Caco-2 (cell line): ENCODE measurements at places on chromosomes 12 and 14.
A peak's percentile ranks its signal among the peaks of the same experiment; 100 is the strongest.

GRCh38 chr12:32284561-32284960, 114.8 kb upstream of the FGD4 start:
- DNase-seq: no peak

GRCh38 chr12:114998118-114998749, 314.3 kb upstream of the TBX3 start:
- no peak for DNase-seq

GRCh38 chr12:27506645-27507189, 17.3 kb upstream of the PPFIBP1 start:
- no peak for DNase-seq

- DNase-seq: no peak
Measured at GRCh38 chr12:43964033-43964432, 128.2 kb downstream of the TMEM117 start.

DNA sequence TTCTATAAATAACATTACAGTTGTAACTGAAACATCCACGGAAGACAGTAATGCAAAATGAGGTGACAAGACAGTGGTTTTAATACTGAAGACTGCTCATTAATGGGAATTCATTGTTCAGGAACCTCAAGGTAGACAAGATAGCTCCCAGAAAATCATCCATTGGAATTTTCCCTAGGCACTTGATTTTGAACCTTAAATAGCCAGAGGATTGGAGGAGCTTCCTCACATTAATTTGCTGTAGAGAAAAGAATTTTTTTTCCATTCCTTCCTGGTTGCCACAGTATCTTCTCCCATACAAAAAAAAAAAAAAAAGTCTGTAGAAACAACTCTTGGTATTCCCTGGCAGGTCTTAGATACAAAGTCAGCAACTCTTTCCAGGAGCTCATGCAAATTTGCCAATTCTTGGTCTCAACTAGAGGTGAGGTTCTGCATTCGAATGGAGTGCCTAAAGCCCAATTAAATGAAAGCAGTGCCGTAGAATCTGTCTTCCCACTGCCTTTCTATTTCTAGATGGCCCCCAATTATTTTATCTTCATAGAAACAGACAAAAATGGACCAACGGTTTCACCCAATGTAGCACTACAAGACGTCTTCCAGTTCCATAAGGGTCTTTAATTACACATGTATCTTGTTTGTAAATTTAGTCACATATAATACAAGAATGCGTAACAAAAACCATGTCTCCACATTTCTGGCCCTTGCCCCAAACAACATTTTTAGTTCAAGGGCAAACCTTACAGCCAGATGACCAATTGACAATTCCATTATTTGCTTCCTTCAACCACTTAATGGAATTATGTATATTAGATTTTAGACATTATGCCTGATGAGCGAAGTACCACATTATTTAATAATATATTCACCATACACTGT, 13.5 kb downstream of the SLC38A2 start:
- no peak for DNase-seq

GRCh38 chr14:99769123-99769522, 24.1 kb upstream of the EML1 start:
- DNase-seq: no peak

DNA sequence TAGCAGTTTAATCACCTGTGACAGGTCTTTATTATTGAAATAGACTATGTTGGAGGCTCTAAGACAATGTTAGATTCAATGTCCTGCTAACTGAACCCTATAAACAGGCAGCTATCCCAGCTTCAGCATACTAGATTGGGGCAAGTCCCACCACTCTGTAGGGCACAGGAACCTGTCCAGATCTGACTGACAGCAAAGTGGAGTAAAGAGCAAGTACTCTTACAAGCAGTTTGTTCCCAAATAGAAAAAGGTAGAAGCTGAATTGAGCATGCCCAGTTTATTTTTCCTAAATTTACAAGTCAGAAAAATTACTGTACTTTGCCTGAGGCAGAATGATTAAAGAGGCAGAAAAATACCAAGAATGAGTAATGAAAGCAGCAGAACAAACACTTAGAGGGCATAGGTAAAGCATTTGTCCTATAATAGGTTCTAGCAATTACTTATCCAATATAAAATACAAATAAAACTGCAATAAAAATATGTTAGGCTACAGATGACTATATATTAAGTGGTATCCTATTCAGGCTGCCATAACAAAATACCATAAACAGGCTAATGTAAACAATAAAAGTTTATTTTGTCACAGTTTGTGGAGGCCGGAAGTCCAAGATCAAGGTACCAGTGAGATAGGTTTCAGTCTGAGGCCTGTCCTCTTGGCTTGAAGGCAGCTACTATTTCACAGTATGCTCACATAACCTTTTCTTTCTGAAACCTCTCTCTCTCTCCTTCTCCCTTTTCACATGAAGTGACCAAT, 868.2 kb downstream of the C12orf50 start:
- DNase-seq: no peak

DNA sequence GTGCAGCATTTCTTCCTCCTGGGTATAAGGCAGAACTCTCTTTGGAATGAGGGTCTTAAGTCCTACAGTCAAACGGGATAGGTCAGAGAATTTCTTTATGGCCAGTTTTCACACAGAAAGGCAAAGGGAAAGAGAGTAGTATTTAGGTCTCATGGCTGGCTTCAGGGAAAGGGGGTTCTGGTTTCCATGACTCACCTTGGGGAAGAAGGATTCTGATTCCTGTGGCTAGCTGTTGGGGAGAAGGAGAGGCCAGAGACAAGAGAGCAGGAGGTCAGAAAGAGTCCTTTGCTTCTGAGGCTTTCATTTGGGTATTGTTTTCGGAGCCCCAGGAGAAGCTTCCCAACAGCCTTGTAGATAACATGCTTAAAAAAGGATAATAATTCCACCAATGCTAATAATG, 332.5 kb downstream of the NPAS3 start:
- no peak for DNase-seq

- no peak for DNase-seq
Measured at GRCh38 chr14:81157431-81157830, 63.3 kb downstream of the GTF2A1 start.

- no peak for DNase-seq
Measured at GRCh38 chr12:88453323-88453722, 126.9 kb downstream of the KITLG start.

GRCh38 chr12:130646716-130647370, 69.3 kb downstream of the RIMBP2 start:
- DNase-seq: no peak

GRCh38 chr14:95468448-95469133, 47.9 kb downstream of the SYNE3 start:
- peak; percentile 94 for DNase-seq

DNA sequence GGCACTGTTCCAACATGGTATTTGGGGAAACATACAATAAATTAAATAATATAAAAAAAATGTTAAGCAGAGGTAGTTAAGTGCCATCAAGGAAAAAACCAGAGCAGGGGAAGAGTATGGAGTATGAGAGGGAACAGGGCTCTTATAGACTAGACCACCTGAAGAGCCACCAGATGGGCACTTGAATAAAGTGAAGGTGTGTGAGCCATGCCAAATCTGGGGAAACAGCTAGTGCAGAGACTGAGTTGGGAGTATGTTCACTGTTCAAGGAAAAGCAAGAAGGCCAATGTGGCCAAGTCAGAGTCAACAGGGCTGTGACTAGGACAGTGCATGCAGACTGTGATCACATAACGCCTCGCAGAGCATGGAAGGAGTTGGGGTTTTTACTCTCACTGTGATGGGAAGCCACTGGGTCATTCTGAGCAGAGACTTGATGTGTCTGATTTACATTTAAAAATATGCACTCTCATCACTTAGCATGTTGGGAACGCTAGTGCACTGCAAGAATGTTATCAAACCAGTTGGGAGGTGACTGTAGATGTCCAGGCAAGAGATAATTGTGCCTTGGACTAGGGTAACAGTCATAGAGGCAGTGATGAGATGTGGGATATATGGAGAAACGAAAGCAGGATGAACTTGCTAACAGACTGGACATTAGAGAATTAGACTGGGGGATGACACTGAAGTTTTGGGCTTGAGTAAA, 25.6 kb downstream of the NDUFA12 start:
- DNase-seq: no peak

GRCh38 chr14:64409126-64409920, 21.2 kb downstream of the MTHFD1 start:
- DNase-seq: no peak

DNA sequence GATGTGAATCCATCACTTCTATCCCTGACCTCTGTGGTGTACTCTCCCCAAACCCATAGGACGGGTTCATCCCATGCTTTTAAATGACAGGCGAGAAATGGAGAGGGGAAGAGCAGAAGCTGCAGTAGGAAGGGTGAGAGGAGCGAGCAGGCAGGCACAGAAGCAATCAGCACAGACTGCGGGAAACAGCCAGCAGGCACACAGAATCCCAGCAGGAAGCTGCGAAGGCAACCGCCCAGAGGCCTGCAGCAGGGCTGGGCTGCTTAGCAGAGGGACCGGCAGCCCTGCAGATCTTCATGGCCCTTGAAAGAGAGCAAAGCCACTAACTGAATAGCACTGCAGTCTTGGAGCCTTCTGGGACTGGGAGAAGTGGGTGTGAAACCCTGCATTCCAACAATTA, 287.0 kb upstream of the FKBP4 start:
- no peak for DNase-seq

- no peak for DNase-seq
Measured at GRCh38 chr12:109756457-109756856, 42.8 kb downstream of the FAM222A start.

- DNase-seq: no peak
Measured at GRCh38 chr12:104463368-104463767, 6.6 kb downstream of the CHST11 start.

DNA sequence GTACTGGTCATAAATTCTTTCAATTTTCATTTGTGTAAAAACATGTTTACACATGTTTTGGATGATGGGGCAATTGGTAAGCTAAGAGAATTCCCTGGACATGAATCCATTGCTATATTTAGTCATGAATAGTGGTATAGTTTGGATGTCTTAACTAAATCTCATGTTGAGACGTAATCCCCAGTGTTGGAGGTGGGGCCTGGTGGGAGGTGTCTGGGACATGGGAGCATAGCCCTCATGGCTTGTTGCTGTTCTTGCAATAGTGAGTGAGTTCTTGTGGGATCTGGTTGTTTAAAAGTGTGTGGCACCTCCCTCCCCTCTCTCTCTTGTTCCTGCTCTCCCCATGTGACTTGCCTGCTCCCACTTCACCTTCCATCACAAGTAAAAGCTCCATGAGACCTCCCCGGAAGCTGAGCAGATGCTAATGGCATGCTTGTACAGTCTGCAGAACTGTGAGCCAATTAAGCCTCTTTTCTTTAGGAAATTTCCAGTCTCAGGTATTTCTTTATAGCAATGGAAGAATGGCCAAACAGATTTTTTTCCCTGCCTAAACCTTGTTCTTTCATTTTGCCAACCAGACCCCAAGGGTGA, 33.6 kb downstream of the CTSG start:
- DNase-seq: no peak

DNA sequence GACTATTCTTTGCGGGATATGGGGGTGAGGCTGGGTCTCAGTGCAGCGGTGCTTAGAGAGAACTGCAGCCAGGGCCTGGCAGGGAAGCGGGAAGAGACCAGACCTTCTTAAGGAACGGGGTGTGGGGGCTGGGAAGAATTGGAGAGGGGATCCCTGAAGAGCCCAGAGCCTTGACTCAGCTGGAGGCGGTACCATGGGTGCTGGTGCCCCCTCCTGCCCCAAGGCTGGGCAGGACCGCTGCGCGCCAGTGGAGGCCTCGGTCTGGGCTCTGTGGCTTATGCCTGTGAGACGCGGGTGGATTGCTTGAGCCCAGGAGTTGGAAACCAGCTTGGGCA, 1.3 kb upstream of the RNU7-1 start:
- no peak for DNase-seq

GRCh38 chr12:90366286-90366685, 588.7 kb downstream of the CCER1 start:
- no peak for DNase-seq

GRCh38 chr12:127526925-127527324, 740.0 kb upstream of the TMEM132C start:
- no peak for DNase-seq

DNA sequence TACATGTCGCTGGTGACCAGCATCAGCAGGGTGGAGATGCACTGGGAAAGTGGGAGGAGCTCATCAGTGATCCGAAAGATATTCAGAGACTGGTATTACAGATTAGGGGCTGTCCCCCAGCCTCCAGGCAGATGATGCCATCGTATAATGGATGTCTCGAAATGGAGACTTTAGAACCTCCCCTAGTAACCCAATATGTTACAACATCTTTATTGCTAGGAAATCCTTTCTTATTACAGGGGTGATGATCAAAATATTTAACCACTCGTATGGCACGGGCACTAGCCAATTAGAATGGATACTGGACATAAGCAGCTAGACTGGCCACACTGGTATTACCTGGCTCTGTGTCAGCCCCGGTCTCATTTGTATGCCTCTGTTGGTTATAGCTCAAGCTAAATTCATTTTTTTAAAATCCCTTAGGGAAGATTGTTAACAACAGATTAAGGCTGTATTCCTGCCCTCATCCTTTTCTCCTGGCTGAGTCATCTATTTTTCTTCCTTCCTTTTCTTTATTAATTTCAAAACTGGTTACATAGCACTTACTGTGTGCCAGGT, 10.8 kb upstream of the CEBPE start:
- DNase-seq: no peak

DNA sequence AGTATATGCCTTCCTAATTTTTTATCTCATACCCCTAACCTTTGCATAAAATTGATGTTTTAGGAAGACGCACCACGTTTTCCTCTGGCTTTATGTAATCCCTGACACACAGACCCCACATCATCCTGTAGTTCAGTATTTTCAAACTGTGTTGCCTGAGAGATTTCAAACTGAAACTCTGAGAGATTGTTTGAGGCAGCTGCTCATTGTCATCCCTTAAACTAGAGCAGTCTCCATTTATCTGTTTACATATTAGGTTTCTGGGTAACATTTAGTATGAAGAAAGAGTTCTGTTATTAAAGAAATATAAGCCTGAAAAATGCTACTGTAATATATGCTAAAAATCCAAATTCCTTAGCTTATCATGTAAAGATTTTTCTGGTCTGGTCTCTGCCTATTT, 24.3 kb downstream of the MNAT1 start:
- no peak for DNase-seq

DNA sequence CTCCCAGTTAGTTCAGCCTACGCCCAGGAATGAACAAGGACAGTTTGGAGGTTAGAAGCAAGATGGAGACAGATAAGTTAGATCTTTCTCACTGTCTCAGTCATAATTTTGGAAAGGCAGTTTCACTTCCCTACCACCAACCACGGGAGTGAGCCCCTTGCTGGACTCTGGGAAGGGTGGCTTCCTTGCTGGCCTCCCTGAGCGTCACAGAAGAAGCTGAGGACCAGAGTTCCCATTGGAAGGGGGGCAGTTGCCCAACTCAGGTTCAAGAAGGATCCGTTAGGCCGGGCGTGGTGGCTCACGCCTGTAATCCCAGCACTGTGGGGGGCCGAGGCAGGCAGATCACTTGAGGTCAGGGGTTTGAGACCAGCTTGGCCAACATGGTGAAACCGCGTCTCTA, 106.2 kb upstream of the MAX start:
- no peak for DNase-seq

- no peak for DNase-seq
Measured at GRCh38 chr14:74571901-74572725, 39.9 kb downstream of the LTBP2 start.

GRCh38 chr14:73753124-73753886, 39.1 kb upstream of the PNMA1 start:
- peak; percentile 64 for DNase-seq
